ENCODE measurements at places on chromosomes 6 and 20.

- no peak for DNase-seq
Observed at GRCh38 chr6:143839196-143839595, 3.9 kb upstream of the LTV1 start.

DNA sequence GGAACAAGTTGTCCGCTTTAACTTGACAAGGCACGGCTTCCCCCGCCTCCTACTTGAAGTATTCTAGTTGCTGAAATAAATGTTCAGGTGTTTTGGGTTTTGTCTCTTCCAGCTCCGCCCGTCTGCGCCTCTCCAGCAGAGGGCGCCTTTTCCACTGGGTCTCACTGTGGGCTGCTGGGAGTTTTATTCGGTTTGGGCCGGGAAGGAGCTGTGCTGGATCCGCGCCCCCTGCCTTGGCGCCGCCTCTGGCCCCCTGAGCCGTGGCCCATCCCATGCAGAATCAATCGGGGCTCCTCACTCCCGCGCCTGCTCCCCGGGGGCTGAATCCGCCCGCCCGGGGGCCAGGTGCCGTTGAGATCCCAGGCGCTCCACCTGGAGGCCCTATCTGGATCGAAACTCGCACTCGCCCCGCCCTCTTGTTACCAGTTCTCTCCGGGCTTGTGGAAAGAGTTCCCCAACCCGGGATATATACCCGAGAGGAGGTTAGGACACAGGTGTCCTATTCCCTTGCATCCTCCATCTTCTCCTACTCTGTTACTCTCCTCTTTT is 51.0 kb upstream of the TCF21 start:
- peak; percentile 42 for DNase-seq

DNA sequence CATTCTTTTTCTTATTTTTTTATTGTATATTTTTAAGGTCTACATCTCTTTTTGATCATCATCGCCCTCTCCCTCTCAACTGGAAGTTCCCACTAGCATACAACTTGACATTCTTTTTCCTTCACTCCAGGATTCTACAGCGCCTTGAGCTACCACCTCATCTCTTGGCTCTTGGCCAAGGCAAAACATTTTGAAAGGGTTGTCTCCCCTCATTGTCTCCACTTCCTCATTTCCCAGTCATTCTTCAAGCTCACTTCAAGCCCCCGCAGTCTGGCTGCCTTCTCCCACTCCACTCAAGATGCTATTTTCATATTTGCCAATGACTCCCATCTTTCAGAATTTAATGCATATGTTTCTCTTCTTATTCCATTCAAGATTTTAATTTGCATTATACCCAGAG is 63.0 kb downstream of the OPN5 start:
- DNase-seq: no peak

DNA sequence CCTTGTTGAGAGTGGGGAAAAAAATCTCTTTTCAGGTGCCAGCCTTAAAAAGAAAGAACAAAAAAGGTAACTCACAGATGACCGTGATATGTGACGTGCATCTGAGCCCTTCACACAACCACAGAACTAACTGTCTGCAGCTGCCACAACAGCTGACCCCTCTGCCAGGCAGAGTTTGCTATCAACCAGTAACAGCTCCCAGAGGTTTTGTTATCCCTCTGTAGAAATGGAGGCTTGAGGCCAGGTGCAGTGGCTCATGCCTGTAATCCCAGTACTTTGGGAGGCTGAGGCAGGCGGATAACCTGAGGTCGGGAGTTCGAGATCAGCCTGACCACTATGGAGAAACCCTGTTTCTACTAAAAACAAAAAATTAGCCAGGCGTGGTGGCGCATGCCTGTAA is 42.8 kb downstream of the SLC52A3 start:
- DNase-seq: no peak

DNA sequence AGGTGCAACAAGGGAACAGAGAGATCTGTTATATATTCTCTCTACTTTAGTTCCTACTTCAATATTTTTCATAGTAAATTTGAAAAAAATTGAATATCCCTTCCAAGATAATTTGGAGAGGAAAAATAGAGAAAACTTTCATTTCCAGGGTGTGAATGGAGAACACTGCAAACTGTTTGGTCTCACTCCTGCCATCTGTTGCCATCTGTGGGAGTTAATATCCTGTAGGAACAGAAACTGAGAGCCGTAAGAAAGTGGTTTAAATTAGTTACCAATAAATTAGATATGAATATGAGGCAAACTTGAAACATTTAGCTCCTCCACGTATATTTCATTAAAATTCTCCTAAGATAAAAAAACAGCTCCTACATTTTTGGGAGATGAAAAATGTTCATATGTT is 4.2 kb downstream of the ZNF337 start:
- DNase-seq: no peak

DNA sequence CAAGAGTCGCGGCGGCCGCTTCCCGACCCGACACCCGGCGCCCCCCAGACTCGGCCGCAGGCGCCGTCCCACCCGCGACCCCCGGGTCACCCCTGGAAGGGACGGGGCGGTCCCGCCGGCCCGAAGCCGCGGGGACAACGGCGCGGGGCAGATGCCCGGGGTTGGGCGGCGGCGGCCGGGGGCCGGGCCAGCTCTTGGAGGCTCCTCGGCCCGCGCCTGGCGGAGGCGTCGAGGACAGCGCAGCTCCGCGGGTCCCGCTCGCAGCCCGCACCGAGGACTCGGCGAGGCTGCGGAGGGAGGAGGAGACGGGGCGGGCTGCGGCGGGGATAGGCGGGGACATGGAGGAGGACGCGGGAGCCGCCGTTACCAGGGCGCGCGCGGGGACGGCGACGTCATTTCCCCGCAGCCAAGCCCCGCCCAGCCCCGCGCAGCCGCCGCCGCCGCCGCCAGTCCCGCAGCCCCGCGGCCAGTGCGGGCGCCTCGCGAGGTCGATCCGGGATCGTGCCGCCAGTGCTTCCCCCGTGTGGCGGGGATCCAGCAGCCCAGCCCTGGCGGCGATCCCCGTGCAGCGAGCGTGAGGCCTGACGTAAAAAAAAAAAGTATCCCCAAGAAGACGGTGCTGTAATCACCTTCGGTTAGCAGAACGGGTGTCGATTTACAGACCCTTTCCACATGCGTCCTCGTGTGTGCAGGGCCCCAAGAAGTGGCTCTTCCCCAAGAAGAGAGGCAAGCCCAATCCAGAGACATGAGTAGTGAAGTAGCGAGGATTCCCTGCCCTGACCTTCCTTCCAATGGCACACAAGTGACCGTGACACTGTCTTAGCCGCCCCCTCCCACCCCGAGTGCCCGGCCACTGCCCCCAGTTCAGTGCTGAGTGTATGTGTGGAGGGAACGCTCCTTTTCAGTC is at the start of gene FAM184A:
TSS of gene FAM184A (minus strand) at position 289 of the 907 bp plus-strand sequence. CDS start 365 bp downstream, outside the sequence.
- DNase-seq: peak; percentile 56

Data from iris pigment epithelial cell (primary cell).